ENCODE measurements at places on chromosomes 1 and 21.
A peak's percentile ranks its signal among the peaks of the same experiment; 100 is the strongest.

GRCh38 chr1:182968151-182968741 is 15.3 kb upstream of the SHCBP1L start:
- DNase-seq: no peak

- peak; percentile 57 for DNase-seq
Measured at GRCh38 chr1:147890177-147890790, 12.3 kb upstream of the GJA8 start.

GRCh38 chr1:101198842-101199636 is 37.8 kb upstream of the S1PR1 start:
- DNase-seq: no peak

DNA sequence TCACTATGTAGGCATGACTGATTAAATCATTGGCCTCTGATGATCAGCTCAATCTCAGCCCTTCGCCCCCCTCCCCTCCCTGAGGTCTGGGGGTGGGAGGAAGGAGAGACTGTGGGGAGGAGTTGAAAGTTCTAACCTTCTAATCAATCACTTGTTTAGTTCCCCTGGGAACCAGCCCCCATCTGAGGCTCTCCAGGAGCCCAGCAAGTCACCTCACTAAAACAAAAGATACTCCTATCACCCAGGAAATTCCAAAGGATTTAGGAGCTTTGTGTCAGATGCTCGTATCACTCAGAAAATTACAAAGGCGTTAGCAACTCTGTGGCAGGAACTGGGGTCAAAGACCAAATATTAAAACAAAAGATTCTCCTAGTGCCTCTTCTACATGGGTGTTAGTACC is 21.6 kb downstream of the SYF2 start:
- DNase-seq: no peak

GRCh38 chr1:28517649-28517999 is 11.8 kb downstream of the RCC1 start:
- no peak for DNase-seq

- DNase-seq: peak; percentile 39
Measured at GRCh38 chr1:9539829-9540550, 725 bp downstream of the SLC25A33 start.

DNA sequence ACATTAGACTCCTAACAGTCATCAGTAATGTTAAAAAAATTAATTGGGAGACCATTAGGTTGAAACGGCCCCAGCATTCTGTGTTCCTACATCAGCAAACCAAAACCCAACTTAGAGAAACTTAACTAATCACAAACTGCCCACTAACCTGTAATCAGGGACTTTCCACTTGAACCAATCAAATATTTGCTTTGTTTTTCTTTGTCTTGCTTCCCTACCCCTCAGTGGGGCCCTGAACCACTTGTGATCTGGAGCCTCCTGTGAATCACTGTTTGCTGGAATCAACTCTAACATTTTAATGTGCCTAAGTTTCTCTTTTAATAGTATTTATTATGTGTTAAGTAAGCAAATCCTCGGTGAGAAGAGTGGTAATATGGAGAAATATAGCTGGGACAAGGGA is 64.0 kb downstream of the ABCA4 start:
- no peak for DNase-seq

GRCh38 chr21:45093035-45093532 is 18.7 kb downstream of the ADARB1 start:
- no peak for DNase-seq

- DNase-seq: no peak
Measured at GRCh38 chr1:36605942-36606640, 123.4 kb upstream of the CSF3R start.

DNA sequence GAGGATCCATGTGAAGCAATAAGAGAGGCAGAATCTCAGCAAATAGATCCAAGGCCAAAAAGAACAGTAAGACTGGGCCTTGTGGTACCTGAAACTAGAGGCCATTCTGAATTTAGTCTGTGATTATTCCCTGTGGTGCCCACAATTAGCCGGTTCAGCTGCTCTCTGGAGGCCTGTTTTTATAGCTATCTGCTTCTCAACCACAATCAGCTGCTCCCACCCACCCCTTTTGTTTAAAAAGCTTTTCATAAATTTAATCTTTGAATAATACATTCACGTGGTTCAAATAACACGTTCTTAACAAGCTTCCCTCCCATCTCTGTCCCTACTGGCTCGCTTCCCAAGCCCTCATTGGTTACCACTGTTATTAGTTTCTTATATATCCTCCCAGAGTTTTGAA is 18.0 kb downstream of the UBE2T start:
- DNase-seq: no peak

GRCh38 chr21:28962465-28962864 is 30.2 kb downstream of the LTN1 start:
- no peak for DNase-seq

DNA sequence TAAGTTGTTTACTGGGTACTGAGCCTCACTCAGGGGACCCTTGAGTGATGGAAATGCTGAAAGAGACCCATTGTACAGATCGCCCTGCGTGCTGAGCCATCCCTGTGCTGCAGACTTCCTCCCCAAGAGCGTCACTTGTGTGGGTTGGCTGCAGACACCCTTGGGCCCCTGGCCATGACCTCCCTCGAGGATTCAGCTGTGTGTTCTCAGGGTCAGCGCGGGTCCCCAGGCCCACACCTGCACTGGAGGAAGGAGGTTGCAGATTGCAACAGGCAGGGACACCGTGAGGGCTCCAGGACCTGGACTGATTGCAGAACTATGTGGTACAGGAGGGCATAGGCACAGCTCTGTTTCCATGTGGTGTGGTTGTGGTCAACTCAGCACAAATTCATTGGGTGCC is 4.4 kb downstream of the SNAP47 start:
- DNase-seq: no peak

- DNase-seq: no peak
Measured at GRCh38 chr21:36450511-36450910, 29.4 kb downstream of the CLDN14 start.

DNA sequence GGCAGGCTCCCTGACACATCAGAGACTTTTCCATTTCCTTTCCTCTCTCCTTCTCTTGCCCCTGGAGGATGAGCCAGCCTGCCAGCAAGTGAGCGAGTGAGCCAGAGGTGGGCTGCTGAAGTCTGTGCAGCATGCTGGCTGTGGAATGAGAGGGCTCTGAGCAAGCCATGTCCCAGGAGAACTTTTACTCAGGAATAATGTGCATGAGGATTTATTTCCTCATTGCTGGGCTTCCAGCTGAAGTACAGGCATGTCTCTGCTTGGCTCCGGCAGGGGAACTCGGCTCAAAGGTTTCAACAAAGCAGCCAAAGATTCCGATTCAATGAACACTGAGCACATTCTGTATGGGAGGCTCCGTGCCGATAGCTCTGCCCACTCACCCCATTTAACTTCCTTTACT is 43.7 kb downstream of the UBIAD1 start:
- no peak for DNase-seq

DNA sequence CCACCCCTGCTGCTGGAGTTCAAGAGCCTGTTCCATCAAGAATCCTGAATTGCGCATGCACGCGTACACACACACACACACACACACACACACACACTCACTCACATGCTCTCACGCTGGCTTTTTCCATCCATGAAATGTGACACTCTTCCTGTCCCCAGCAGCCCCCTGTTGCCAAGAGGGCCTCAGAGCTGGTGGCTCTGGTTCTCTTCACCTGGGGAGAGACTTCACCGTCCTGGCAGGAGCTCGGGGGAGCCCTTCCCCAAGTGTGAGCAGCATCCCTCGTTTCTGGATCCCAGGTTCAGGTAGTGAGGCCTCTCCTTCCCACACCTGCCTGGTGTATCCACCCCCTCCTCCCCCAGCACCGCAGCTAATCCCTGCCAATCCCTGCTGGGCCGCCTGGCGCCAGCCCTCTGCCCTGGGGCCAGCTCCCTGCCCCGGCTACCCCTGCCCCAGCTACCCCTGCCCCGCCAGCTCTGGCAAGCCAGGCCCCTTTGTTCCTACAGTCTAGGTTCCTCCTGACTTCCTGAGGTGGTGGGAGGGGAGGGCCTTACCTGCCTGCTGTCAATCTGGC is 9.9 kb downstream of the PLOD1 start:
- no peak for DNase-seq

DNA sequence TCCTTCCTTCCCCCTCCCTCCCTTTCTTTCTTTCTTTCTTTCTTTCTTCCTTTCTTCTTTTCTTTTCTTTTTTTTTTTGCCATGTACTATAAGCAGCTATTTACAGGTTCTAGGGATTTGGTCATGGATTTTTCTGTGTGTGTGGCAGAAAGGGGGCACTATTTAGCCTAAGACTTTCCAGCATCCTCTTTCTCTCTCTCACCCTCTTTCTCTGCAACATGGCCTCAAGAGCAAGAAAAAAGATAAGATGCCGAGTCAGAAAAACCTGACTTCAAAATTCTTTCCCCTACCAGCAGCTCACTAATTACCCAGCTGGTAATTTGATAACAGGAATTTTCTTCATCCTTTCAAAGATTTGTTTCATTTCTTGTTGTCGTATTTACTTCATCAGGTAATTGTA is 458.3 kb upstream of the ADAMTS5 start:
- no peak for DNase-seq

DNA sequence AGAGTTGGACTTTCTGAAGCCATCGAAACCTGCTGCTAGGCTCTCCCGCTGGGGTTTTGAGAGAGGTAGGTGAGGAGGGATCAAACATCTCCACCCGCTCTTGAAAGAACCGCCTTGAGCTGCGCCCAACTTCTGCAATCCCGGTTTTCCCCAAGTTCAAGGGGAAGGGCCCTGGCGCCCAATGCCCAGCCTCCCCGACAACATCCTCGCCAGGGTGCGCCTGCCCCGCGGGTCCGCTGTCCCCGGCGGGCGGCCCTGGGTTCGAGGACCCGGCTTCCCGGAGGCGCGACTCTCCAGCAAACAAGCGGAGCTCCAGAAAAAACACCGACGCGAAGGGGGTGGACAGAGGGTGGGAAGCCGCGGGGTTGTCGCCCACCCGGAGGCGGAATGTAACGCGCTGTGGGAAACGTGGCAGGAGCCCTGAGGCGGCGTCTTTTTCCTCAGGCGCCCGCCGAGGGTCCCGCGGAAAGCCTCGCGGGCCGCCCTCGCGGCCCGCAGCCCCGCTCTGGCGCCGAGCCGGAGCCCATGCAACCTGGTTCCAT is 607 bp downstream of the BTG3 start:
- DNase-seq: peak; percentile 35

GRCh38 chr1:222065234-222065633 is 323.3 kb upstream of the DUSP10 start:
- DNase-seq: no peak

DNA sequence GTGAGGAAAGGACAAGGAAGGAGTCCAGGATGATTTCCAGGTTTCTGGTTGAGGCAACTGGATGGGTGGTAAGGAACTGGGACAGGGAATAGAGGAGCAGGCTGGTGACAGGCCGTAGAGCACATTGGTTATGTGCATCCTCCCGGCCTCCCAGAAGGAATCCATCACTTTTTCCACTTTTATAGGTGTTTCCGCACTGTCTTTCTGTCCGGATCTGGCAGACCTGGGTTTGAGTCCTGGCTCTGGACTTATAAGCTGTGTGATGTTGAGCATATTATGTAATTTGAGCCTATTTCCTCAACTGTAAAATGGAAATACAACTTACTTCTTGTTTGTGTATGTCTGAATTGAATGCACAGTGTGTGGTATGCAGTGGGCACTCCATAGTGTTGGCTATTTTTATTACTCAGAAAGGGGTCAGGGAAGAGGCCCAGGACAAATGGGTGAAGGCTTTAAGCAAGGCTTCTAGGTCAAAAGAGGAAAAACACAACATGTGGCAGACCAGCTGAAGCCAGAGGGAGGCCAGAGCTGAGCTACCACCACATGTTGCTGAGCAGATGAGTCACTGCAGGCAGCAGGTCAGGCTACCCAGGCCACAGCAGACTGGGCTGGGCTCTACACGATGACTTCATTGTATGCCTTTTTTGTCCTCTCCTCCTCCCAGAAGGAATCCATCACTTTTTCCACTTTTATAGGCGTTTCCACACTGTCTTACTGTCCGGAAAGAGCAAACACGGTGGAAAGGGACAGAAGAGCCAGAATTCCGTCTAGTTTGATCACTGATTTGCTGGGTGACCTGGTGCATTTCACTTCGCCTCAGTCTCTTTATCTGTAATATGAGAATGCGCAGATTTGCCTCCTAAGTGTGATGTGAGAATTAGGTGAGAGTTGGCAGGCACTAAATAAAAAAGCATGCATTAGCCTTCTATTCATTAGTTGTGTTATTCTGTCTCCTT is 791 bp upstream of the MAST2 start:
- peak; percentile 92 for DNase-seq

DNA sequence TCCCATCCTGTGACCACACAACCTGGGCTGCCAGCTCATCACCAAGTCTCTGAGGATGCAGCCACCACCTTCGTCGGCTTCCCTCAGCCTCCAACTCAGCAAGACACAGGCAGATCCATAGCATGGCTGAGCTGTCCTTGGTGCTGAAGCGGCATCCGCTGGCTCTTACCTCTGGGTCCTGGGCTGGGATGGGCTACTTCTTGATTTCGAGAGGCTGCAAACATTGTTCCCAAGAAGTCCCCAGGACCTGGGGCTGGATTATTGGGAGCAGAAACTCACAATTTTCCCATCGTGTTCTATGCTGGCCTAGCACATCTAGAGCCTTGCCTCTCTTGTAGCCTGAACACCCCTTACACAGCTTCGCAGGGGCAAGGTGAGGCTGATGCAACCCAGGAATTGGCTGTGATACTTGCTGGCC is 24.9 kb upstream of the C1QA start:
- DNase-seq: no peak

DNA sequence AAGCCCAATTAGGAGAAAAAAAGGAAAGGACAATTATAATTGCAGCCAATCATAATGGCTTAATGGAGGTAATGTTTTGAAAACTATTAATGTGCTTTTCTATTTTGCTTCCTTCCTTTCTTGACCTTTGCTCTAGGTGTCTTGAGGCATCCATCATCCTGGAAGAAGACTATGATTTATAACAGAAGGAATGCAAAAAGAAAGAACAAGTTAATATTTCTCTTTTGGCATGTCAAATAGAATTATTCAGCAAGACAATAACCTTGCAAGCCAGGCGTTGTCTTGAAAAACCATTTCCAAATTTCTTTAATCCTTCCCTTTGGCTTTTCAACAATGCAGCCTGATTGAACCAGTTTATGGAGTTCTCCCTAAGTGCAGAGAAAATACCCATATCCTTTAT is 107.7 kb upstream of the USP24 start:
- no peak for DNase-seq

GRCh38 chr21:44511219-44511937 is 28.6 kb downstream of the KRTAP10-1 start:
- DNase-seq: no peak

- DNase-seq: no peak
Measured at GRCh38 chr1:9506901-9507300, 32.4 kb upstream of the SLC25A33 start.

GRCh38 chr21:46078978-46079351 is 18.9 kb upstream of the COL6A2 start:
- DNase-seq: peak; percentile 15

GRCh38 chr21:45451771-45452182 is 46.8 kb downstream of the COL18A1 start:
- no peak for DNase-seq

DNA sequence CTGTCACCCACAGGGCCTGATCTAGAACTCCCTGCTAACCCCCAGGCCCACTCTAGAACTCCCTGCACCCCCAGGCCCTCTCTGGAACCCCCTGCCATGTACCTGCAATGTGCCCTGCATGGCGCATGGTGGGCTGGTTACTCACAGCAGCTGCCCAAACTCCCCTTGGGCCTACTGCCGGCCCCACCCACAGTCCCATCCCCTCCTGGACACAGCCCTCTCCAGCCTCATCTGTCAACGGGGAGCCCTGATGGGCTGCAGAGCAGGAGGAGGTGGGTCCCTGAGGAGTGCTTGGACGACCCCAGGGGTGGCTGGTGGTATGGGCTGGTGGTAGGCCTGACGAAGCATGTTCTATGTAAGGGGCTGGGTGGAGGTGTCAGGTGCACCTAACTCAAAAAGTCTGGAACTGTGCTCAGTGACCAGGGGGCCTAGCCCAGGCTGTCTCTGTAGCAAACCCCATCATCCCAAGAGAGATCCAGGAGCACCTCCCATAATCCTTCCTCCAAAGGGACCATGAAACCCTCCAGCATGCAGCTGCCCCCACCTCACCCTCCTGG is 19.0 kb upstream of the PRSS38 start:
- no peak for DNase-seq

Data from uterus (tissue), 4 donors.